ENCODE measurements at places on chromosomes 13 and 19.

- DNase-seq = no peak
These were observed 350.5 kb downstream of the KCNRG start for GRCh38 chr13:50365408-50366391.

GRCh38 chr19:35828692-35829301 is 16.2 kb upstream of the PRODH2 start:
- DNase-seq = peak; percentile 84

- DNase-seq = no peak
These were observed 162.1 kb upstream of the TMTC4 start for GRCh38 chr13:100836711-100837110.

DNA sequence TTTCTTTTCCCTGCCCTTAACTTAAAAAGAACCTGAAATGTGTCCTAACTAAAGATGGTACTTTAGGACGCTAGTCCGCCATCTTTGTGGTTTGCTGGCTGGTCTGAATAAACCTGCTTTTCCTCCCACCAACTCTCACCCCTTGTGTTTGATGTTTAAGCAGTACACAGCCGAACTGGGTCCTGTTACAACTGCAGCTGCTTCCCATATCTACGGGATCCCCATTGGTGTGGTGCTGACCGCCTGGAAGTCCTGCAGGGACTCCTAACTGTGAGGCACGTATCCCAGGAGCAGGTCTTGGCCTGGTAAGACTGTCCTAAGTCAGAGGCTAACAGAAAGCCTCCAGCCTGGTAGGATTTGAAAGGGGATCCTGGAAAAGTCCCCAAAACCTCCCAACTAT is 40.9 kb upstream of the VSTM2B start:
- DNase-seq = peak; percentile 5

- DNase-seq = no peak
These were observed 50.0 kb upstream of the WDFY2 start for GRCh38 chr13:51534041-51534817.

GRCh38 chr19:45079063-45079910 is at the start of gene GEMIN7:
TSS of gene GEMIN7 (plus strand) at chr19:45079260. CDS start at chr19:45090115, 10,855 bp downstream.
- peak; percentile 94 for DNase-seq

- peak; percentile 45 for DNase-seq
These were observed 8.7 kb upstream of the SMG9 start for GRCh38 chr19:43763473-43763939.

DNA sequence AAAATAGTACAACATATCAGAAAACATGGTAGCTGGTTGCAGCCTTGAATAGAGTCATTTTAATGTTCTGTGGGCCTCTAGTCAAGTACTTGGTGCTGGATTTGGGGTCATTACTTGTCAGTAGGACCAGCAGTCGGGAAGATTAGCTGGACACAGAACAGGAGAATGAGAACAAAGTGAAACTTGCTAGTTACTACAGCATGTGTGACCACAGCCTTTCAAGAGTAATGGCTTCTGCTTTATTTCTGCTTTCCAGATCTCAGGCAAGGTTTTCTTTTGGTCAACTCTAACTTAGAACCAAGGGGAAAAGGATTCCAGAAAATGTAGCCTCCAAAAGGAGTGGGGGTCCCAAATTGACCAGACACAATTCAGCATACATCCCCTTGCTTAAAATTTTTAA is 17.1 kb upstream of the VWA8 start:
- no peak for DNase-seq

DNA sequence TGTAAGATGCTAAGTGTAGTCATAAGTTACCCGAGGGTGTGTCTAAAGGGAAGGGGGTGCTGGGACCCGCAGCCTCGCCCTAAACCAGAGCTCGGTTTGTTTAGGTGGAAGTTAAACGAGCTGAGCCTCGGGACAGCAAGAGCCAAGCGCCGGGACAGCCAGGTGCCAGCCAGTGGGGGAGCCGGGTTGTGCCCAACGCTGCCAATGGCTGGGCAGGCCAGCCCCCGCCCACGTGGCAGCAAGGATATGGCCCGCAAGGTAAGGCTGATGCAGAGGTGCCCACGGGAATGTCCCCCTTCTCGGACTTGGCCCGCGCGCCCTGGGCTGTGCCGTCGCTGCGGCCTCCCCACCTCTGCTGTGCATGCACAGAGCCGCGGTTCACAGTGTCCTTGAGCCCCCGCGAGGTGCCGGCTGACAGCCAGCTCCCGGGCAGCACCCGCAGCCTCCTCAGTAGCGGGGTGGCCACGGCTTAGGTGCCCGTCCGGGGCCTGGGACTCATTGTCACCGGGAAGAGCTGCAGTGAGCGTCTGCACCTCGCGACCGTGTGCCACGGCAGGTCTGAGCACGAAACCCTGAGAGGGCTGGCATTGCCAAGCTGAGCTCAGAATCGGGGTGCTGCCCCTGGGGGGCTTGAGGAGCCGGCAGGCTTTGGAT is 9.3 kb upstream of the RPS15 start:
- DNase-seq = no peak

GRCh38 chr19:397321-397720 is 11.6 kb downstream of the C2CD4C start:
- no peak for DNase-seq

DNA sequence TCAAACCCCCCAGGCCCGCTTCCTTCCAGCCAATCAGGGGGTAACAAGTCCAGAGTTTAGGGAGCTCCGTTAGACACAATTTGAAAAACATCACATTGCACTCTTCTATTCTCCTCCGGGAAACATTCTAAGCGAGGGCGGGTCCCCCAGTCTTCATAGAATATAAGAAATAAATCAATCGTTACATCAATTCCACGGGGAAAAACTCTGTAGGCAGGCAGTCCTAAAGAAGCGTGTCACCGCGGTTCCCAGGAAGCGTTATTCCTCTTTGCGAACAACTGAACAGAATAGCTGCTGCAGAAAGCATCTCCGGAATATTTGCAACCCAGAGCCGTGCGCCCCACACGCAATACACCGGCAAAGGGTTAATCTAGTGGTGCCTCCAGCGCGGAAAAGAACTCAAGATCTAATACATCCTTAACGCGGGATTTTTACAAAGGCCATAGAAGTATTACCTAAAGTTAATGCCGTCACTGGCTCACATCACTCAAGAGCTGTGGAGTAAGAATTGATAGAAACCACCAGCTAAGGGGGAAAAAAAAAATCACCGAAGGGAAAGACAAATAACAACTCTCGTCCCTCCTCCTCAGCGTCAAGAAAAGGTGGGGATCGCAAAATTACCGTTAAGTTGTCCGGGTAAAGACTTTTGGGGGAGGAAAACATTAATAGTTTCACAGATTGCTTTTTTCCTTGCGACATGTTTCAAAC is 65.1 kb downstream of the KCNRG start:
- peak; percentile 9 for DNase-seq

DNA sequence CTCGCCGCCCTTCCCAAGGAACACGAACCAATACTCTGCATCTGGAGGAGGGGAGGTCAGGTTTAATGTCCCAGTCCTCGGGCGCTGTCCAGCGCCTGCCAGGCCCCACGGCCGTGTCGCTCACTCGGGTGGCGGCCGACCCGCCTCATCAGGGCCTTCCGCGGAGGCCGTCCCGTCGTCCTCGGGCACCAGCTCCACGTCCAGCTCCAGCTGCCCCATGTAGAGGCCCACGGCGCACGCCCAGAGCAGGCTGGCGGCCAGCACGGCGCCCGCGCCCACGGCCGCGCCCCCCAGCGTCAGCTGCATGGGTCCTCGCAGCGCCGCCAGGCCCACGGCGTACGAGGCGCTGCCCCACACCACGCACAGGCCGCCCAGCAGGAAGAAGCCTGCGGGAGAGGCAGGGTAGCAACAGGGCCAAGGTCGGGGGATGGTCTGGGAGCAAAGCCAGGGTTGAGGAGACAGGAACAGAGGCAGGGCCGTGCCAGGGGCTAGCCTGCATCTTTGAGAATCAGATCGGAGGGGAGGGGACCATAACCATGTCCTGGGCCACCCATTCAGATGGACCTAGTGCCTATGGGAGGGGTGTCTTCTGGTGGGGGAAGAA is 2.5 kb downstream of the TMEM160 start:
- DNase-seq = no peak

GRCh38 chr19:45999653-46000121 is 4.4 kb downstream of the CCDC61 start:
- peak; percentile 47 for DNase-seq

DNA sequence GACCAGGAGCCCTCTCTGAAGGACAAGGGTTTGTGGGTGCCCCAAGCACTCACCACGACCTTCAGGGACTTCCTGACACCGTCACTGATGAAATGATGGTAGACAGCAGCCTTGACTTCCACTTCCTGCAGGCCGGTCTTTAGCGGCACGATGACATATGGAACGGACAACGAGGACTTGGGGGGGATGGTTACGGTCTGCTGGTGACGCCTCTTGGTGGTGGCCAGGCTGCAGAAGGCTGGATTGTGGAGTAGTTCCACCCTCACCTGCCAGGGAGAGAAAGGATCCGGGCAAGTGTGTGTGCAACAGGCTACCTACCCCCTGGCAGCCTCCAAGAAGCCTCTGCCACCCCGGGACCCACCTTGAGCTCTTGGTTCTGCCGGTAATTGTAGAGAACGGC is 23.2 kb downstream of the C3 start:
- no peak for DNase-seq

DNA sequence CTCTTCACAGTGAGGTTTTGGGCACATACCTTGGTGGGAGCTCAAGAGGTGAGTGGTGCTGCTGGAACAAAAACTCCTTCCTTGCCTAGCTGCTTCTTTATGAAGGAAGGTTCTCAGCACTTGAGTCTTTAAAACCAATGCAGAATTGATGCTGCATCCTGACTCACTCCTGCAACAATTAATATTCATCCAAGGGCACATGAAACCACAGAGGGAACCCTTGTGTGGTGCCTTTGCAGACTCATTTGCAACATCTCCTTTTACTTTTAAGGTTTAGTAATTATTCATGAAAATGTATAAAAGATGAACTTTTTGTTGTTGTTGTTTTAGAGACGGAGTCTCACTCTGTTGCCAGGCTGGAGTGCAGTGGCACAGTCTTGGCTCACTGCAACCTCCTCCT is 30.1 kb downstream of the OPA3 start:
- peak; percentile 10 for DNase-seq

- no peak for DNase-seq
These were observed 18.4 kb downstream of the CYTH2 start for GRCh38 chr19:48487544-48487943.

GRCh38 chr13:98221234-98221633 is 44.2 kb upstream of the RNF113B start:
- DNase-seq = no peak

GRCh38 chr13:98280176-98280510 is 103.1 kb upstream of the RNF113B start:
- no peak for DNase-seq

- peak; percentile 87 for DNase-seq
These were observed 20.0 kb downstream of the XRCC1 start for GRCh38 chr19:43555185-43555770.
